NCI-H2171 treated with DMSO at 0.1 percent for 48 hours (cell line): ENCODE measurements at places on chromosomes 11 and 22.

- no peak for DNase-seq
Measured at GRCh38 chr11:119964136-119965025, 173.5 kb downstream of the TRIM29 start.

DNA sequence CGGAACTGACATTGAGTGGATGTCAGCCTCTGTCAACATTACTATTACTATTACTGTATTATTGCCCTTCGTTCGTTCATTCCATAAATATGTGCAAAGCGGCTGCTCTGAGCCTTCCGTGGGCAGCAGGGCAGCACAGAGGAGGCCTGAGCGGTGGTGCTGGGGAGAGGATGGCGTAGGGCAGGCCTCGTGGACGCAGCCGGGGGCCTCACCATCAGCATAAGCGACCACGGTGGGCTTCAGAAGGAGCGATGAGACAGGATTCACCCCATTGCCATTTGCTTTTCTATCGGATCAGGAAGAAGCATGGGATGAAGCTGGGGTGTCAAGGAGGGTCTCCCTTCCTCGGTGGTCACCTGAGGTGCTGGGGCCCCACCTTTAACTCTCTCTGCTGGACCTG lies 22.7 kb downstream of the ANO1 start:
- no peak for DNase-seq

DNA sequence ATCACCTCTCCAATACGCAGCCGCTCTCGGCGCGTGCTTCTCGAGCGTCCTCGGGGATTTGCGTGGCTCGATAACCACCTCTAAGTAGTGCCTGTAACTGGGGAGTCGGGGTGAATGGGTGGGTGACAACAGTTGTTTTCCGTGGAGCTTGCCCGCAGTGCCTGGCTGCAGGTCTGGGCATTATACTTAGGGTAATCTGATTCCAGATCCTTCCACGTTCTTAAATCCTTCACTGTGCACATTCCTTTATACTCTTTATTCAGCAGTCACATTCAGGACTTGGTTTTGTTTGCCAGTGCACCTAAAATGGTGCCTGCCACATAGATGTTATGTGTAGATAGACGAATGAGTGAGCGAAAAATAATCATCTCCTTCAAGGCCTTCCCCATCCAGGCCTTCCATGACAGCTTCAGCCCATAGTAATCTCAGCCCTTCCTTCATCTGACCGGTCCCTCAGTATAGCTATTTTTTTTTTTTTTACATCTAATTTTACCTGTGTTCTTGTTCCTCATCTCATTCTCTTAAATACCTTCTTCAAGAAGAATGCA lies 602 bp downstream of the NAT10 start:
- DNase-seq, result peak; percentile 67

DNA sequence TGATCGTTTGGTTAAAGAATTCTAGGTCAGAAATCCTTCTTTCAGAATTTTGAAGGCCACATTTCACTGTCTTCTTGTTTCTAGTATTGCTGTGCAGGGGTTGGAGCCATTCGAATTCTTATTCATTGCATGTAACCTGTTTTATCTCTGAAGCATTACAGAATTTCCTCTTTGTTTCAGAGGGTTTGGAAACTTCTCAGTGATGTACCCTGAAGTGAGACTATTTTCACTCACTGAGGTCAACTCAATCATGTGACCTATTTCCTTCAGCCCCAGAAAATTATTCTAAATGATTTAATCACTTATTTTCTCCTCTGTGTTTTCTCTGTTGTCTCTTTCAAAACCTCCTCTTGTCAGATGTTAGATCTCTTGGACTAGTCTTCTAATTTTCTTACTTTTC lies 147.8 kb downstream of the ENTHD1 start:
- DNase-seq, result no peak

GRCh38 chr11:124315052-124315451 lies 1.3 kb upstream of the OR8D1 start:
- DNase-seq, result no peak

GRCh38 chr22:44760476-44760875 lies 8.1 kb downstream of the ARHGAP8 start:
- no peak for DNase-seq
